ENCODE measurements at places on chromosomes 12 and 14. TPM values are rescaled to one million over a fixed set of nuclear protein-coding genes. Genes with fewer than 3 reads are reported as not detected.

The KIF26A gene
- 0.07 TPM for total RNA-seq

DNA sequence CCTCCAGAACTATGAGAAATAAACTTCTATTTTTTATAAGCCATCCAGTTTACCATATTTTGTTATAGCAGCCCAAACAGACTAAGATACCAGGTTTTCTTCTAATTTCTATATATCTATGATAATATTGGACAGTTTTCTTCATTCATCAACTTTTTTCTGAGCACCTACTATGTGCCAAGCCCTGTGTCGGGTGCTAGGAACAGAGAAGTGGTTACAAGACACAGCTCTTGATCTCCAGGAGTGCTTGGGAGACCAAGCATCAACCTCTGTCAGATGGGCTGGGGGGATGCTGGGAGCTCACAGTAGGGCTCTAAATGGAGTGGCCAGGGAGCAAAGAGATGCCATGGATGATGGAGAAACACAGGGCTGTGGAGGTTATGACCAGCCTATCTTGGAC lies 2.9 kb upstream of the WSCD2 start:
- H3K4me1 ChIP-seq, result no peaks in the 10 kb centered on the region
- no peak overlapping the region for H3K4me3 ChIP-seq
- DNase-seq, result no peak
- H3K27ac ChIP-seq, result no peak overlapping the region
- H3K27me3 ChIP-seq, result peaks cover 47% of the 10 kb centered on the region

DNA sequence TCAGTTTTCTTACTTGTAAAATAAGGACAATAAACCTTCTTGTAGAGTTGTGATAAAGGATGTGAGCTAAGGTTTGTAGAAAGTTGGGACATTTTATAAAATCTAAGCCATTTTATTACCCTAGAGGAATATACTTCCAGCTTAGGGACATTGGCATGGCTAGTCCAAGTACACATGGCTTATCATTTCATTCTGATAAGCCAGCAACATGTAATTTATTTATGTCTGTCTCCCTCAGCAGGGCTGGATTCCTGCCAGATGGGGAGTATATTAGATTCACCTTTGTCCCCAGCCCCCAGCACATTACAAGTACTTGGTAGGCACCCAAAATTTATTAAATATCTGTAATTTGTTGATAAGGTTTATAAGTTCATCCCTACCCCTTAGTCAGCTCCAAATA lies 6.3 kb upstream of the ATG14 start:
- no peak for DNase-seq
- H3K4me1 ChIP-seq, result no peaks in the 10 kb centered on the region
- no peaks in the 10 kb centered on the region for H3K27me3 ChIP-seq
- no peak overlapping the region for H3K27ac ChIP-seq
- H3K36me3 ChIP-seq, result no peaks in the 10 kb centered on the region

The GLIPR1L1 gene
- not detected for total RNA-seq

- H3K27ac ChIP-seq, result no peak overlapping the region
- H3K27me3 ChIP-seq, result no peaks in the 10 kb centered on the region
- no peaks in the 10 kb centered on the region for H3K4me1 ChIP-seq
- H3K36me3 ChIP-seq, result no peaks in the 10 kb centered on the region
- no peak for DNase-seq
- no peak overlapping the region for H3K4me3 ChIP-seq
Observed at GRCh38 chr14:66910311-66910840, 278.9 kb upstream of the GARIN2 start.

The TBC1D30 gene
- 29.4 TPM for total RNA-seq

The ATP5F1B gene
- total RNA-seq, result 822 TPM
